Esophagus muscularis mucosa (tissue), 4 donors: ENCODE measurements at places on chromosomes 13 and 19.

DNA sequence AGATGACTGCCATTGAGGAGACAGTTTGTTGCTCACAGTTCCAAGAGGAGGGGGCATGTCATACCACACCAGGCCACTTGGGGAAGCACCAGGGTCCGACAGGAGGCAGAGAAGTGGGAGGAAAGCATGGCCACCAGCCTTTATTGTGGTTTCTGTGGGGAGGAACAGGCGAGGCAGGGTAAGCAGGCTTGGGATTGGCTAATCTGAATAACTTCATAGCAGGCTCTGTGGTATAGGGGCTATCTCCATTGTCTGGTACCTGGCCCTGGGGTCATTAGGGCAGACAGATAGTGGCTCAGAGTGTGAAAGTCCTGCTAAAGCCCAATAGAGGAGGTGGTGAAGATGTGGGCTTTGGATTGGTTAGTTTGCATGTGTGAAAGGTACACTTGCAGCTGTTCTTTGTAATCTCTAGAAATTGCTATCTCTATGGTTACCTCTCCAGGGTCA, 35.5 kb downstream of the CBY2 start:
- no peak for DNase-seq

DNA sequence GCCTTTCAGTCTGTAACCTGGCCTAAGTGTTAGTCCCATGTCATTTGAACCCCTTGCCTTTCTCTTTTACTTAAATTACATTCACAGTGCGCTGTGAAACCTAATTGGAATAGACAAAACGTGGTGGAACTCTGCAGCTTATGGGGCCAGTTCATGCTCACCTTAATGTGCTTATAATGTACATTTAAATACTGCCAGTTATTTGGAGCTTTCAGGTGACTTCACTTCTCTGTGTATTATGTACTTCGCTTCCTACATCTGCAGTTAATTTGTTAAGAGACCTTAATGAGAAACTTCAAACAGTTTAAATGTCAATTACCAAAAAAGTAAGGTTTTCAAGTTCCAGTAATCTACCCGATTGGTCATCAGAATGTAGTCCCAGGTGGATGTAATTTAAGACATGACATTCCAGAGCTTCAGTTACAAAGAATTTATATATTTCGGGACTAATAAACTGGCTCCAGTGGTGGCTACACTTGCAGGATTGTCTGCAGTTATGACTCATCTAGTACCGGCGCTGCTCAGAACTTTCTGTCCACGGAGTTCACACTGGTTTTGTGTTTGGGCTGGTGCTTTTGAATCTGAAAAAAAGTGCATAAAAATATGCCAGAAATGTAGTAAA, 125.3 kb downstream of the TM9SF2 start:
- DNase-seq = no peak

DNA sequence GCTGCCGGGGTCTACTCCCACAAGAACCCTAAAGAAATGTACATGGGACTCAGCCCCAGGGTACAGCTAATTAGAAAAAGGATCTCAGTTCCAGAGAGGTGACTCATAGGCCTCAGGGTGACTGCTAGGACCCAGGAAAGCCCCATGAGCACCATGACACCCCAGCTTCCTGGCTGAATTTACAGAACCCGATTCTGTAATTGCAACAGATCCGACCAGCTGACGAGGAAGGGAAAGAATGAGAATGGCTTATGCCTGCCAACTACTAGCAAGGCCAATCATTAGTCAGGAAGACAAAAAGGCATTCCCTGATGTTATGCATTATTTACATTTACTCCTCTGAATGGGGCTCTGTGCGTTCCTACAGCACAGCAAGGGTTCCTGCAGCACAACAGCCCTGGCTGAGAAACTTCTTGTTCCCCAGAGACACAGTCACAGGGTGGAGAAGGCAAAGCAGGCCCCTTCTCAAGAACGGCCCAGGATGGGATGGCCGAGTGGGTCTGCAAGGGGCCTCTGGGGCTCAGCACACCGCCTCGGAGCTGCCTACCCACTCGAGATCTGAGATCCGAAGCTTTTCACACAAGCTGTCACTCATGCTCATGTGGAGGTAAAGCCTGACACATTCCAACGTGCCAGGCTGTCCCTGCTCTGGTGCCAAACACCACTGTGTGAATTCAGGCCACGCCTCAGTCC, 27.2 kb downstream of the PBX4 start:
- DNase-seq = no peak

DNA sequence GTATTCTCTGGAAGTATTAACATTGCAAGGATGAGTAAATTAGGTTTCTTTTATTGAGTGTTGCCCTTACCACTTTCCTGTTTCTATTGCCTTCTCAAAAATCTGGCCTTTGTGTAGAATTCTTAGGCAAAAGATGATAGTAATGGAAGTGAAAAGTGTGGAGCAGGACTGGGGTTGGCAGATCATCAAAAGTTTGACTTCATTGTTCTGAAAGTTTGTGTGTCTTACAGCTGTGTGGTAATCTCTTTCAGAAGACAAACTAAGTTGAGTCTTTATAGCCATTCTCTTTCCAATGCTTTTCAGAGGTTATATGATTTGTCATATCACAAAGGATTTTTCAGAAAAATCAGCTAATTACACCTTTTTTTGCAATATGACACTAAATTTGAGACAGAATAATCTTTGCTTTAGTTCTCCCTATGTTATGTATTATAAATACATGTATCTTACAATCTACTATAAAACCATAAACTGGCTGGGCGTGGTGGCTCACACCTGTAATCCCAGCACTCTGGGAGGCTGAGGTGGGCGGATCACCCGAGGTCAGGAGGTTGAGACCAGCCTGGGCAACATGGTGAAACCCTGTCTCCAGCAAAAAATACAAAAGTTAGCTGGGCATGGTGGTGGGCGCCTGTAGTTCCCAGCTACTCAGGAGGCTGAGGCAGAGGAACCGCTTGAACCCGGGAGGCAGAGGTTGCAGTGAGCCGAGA, 8.7 kb upstream of the KCNRG start:
- DNase-seq = no peak

GRCh38 chr13:29810145-29810742, 40.2 kb downstream of the UBL3 start:
- DNase-seq = no peak

- DNase-seq = no peak
Measured at GRCh38 chr13:106213028-106213757, 322.3 kb downstream of the EFNB2 start.

GRCh38 chr13:33676045-33676989, 141.6 kb upstream of the RFC3 start:
- no peak for DNase-seq

DNA sequence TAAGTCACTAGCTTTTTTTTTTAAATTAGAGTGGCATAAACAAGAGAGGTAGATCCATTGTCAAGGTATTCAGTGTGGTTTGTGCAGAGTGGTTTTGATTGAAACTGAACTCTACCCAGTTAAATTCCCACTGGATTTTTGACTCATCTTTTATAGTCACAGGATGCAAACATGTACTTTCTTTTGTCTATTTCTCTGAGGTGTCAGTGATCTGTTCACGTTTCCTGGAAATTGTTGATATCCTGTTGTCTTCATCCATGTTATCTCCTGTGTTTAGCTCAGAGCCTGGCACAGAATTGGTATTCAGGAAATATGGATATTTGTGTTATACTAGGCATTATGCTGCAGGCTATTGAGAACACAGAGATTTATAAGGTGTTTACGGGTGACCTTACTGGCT, 119.7 kb downstream of the PCCA start:
- DNase-seq = no peak
